Esophagus mucosa (tissue), 1 donor: ENCODE measurements at places on chromosomes 2 and 18.

- no peak for ATAC-seq
Observed at GRCh38 chr2:150859877-150860276, 372.4 kb upstream of the RND3 start.

GRCh38 chr2:105784589-105784988 is 39.9 kb downstream of the NCK2 start:
- ATAC-seq = no peak

GRCh38 chr2:20648206-20648605 is 2.7 kb downstream of the HS1BP3 start:
- ATAC-seq = no peak

DNA sequence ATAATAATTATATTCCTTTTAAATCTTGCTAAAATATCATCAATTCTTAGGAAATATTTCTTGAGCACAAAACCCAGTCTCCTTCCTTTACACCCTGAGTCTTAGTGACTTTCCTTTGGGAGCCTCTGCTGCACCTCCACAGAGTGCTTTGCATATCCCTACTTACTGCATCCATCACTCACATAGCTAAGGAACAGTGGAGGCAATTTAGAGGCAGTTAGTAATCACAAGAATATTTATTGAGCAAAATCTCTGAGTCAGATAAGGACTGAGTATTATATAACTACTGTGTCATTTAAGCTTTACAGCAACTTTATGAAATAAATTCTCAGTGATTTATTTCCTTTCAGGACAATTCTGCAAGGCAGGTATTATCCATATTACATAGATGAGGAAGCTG is 327.7 kb downstream of the TMX3 start:
- ATAC-seq = no peak

GRCh38 chr2:194346193-194346592 is 1310.8 kb upstream of the SLC39A10 start:
- ATAC-seq = no peak

DNA sequence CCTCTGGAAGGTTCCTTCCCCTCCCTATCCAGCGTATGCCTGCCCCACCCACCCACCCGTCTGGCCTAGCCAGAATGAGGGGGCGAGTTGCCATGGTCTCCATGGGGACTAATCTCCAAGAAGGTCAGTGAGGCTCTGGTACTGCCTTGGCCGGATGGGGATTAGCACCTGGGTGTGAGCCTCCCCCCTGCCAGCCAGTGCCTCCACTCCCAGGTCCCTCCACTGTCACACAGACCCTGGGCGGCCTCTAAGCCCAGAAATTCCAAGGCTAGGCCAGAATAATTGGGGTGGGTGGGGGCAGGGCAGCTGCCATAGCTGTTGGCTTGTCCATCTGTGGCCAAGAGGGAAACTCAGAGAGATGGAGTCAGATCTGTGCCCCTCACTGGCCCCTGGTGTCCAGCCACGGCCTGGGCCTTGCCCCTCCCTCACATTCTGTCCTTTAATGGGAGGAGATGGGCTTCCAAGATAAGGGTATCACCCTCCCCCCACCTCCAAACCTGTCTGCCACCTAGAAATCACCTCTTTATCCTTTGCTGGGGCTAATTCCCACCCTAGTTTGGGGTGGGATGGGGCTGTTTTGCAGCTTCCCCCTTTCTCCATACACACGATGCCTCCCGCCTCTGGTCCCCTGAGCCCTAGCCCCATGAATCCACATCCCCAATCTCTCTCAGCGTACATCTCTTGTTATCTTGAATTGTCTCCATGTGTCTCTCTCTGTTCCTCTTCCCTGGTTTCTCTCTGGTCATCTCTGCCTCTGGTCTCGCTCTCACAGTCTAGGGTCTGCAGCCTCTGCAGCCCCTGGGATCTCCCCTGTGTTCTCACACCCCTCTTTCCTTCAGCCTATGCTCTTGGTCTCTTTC is 6.0 kb upstream of the CRYBA2 start:
- ATAC-seq = peak; percentile 24

- no peak for ATAC-seq
Observed at GRCh38 chr2:221001381-221001801, 570.7 kb downstream of the EPHA4 start.

GRCh38 chr2:239399433-239399920 is 1.3 kb downstream of the HDAC4 start:
- no peak for ATAC-seq

- no peak for ATAC-seq
Observed at GRCh38 chr2:41728788-41729338, 319.0 kb upstream of the PKDCC start.

GRCh38 chr18:23257686-23258565 is 122.6 kb downstream of the CABLES1 start:
- peak; percentile 61 for ATAC-seq

DNA sequence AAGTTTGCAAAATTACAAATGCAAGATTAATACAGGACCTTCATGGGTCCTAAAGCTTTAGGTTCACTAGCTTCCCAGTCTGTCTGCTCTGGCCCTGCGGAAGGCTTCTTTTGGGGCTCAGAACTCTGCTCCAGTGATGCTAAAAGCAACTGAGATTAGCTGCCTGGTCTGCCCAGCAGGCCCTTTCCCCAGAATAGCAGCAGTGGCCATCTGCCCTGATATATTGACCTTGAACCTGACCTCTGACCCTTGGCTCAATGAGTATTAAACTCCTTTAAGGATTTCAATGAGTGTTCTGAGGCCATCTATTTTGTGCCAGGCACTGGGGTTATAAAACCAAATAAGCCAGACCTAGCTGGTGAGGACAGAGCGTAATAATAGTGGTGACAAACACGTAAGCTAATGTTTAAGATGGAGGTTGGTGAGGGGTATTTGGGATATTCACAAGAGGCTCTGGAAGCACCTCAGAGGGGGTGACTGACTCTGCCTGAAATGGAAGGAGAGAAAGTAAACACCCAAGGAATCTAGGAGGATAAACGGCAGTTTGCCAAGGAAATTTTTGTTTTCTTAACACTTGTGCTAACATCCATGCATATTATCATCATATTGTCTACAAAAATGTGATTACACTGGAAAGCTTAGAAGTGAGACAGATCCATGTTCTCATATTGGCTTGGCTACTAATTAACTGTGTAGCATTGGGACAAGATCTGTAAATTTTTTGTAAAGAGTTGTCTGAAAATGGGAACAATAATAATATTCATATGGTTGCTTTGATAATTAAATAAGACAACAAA is 50.4 kb upstream of the LCLAT1 start:
- no peak for ATAC-seq
